Stimulated activated naive CD8-positive, alpha-beta T cell treated with anti-CD3 and anti-CD28 coated beads, Interleukin-15, Interleukin-2, amounts not matched to agents 100 U/mL and 50 U/mL, for 24 hours (primary cell): ENCODE measurements at places on chromosomes 1 and 21.

DNA sequence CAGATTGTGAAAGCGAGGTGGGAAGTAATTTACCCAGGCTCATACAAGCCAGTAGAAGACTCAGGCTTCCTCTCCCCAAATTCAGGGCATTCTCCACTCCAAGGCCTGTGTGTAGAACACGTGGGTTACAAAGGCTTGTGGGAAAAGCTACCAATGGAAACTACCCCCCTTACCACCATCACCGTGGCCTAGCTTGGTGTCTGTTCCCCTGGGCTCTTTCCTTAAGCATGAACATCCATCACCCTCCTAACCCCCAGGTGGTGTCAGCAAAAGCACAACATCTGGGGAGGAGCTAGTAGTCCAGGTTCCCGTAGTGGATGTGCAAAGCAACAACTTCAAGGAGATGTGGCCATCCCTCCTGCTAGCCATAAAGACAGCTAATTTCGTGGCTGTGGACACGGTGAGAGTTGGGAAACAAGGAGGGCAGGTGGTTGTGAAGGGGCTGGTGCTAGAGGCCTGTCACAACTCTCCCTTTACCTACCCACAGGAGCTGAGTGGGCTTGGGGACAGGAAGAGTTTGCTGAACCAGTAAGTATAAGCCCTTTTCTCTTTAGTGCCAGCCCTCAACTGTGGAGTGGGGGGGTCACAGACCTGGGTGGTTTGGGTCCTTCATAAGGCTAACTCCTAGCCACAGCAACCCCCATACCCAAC is 701 bp upstream of the MUTYH start:
- DNase-seq = peak; percentile 31

- no peak for DNase-seq
Observed at GRCh38 chr1:95245029-95245428, 11.0 kb downstream of the RWDD3 start.

DNA sequence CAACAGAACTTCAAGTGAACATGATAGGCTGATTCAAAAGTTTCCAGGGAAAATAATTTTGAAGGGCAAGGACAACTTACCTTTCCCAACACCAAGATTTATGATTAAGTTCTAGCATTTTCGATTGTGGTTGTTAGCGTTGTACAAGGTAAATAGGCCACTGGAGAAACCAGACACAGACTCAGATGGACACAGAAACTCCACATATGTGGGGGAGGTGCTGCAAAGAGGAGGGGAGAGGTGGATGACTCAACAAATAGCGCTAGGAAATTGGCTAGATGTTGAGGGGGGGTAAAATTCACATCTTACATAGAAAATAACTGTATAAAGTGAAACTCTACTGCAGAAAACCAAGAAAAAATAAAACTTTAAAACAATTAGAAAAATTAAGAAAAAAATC is 564.4 kb downstream of the MATN1 start:
- no peak for DNase-seq

DNA sequence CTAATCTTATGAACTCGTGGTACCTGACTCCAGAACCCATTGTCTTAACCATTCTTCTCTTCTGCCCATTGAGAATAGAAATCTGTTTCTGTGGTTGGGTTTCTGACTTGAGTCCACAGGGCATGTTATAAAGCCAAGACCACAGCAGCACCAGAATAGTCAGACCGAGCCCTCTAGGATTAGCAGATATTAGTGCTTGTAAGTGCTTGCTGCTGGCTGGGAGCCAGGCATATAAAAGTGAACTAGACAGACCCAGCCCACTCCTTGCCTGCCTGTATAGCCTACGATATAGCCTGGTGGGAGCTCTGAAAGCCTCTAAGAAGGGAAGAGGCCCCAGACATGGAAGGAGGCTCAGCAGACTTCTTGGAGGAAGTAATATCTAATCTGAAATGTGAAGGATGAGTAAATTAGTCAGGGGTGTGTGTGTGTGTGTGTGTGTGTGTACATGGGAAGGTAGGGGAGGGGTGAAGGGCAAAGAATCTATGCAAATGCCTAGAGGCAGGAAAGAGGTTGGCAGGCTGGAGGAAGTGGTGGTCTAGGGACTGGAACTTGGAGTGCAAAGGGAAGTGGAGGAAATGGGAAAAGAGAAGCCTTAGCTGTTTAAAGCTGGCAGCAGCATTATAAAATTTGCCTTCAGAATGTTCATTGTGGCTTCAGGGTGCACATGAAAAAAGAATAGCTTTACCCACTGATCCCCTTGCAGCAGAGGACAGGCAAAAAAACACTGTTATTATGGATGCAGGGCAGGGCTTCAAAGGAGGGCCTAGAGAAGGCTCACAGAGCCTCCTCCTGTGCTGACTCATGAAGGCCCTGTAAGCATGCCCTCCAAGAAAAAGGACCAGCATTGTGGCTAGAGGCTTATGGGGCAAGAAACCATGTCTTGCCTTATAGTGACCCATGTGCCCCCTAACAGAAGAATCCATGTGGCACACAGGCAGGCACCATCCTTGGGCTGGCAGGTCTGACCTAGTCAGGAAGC is 169.2 kb downstream of the LMX1A start:
- DNase-seq = no peak

GRCh38 chr1:159868766-159869165 is 6.3 kb upstream of the VSIG8 start:
- no peak for DNase-seq

GRCh38 chr1:232207073-232207866 is 422.7 kb downstream of the SIPA1L2 start:
- DNase-seq = no peak

DNA sequence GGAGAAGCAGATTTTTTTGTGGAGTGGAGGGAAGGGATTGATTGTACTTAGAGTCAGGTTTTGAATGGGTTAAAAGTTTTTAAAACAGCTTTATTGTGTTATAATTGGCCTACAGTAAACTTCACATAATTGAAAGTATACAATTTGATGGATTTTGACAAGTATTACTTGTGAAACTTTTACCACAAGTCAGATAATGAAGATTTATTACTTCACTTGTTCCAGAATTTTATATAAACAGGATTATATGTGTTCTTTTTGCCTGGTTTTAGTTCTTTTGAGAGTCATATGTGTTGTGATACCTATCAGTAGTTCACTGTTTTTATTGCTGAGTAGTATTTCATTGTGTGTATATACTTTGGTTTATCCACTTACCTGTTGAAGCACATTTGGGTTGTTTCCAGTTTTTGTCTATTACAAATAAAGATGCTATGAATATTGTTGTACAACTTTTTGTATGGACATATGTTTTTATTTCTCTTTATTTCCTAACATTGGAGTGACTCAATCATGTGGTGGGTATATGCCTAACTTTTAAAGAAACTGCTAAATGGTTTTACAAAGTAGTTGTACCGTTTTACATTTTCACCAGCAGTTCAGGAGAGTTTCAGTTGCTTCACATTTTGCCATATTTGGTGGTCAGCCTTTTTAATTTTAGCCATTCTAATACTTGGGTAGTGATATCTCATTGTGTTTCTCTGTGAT is 71.0 kb downstream of the DYRK1A start:
- DNase-seq = no peak

DNA sequence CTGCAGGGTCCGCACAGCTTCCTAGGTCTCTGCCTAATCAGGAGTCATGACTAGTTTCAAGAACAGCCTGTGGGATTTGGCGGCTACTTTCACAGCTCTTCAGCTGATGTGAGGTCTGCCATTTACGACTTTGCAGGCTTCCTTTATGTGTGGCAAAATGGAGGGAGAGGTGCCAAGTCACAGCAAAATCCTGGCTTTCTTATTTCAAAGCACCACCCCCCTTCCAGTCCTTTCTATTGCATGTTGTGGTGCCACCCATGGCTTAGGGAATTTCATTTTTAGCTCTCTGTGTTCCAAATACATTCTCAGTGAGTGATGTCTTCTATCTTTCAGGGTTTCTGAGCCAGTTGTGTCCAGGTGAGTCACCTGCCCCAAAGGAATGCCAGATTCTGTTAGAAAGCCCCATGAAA is 75.1 kb upstream of the WLS start:
- DNase-seq = no peak

DNA sequence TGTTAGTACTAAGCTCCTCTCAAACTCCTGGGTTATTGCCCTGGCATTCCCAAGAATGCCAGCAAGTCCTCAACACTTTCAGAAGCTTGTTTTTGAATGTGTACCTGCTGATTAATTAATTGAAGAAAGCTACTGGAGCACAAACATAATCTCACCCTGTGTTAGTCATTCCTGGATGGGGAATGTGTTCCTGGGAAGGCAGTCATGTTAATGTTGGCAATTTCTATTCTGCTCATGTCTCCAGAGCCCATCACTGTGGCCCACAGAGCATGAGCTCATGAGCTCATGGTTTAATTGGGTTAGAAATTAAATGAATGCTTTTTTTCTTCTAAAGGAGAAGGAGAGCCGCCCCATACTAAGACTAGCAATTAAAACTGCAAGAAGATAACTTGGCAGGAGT is 31.9 kb upstream of the KCNA3 start:
- no peak for DNase-seq

- DNase-seq = no peak
Observed at GRCh38 chr1:36711480-36711879, 228.8 kb upstream of the CSF3R start.

DNA sequence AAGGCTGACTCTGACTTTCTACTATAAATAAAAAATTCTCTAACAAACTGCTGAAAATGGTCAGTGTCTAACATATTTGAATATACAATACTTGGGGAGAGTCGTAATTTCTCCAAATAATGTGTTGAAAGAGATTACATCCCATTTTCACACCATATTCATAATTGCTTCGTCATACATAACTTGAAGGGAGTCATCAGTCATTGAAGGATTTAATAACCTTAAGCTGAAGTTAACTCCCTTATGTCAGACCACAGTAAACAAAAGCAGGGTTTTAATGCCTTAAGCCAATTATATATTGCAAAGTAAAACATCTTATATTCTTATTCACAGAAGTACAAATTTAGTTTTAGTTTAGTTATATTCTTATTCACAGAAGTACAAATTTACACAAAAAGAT is 129.9 kb downstream of the RERE start:
- no peak for DNase-seq

GRCh38 chr1:101444381-101444780 is 207.6 kb downstream of the S1PR1 start:
- no peak for DNase-seq

DNA sequence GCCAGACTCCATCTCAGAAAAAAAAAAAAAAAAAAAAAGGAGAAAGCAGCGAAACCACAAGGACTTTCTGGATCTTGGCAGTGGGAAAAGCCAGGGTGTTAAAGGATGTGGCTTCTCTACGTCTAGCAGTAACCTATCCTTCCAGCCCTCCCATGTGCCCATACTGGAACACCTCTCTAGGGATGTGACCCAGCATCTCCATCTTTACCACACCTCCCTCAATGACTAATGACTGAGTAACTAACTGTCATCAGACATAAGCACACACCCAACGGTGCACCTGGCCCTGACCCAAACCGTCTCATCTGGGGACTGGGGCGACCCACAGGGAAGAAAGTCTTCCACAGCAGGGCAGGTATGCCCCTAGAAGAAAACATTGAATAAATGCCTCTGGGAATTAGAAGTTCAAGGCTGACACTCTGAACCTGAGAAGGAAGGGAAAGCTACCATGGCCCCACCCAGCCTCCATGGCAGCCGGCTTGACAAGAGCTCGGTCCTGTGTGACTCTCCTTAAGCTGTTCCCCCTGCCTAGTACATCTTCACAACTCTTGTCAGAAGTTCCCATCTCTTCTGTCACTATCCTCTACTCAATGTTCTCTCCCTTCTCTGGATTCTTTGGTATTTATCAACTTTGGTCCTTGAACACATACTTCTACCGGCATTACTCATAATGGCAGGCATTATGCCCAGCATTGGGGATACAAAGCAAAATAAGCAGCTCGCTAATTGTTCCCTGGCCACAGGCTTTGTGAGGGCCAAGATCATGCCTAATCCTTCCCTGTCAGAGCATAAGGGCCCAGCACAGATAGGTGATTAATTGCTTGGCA is 14.8 kb upstream of the PAQR6 start:
- no peak for DNase-seq

- peak; percentile 21 for DNase-seq
Observed at GRCh38 chr1:58047265-58047858, 499.2 kb downstream of the OMA1 start.

DNA sequence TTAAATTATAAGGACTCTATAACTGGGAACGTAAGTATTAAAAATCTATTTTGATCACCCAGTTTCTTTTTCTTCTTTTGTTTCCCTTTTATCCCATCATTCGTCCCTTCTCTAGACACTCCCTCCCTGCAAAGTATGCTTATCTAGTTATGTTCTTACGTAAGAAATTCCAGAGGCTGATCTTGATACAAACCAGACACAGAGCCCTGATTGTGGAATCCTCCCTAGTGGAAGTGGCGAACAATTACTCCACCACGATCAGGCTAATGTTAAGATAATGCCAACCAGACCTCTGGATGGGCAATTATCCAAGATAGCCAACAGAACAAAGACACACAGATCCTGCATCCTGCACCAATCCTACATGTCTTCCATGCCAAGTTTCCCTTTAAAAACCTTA is 1557.4 kb downstream of the PLA2G4A start:
- DNase-seq = no peak

DNA sequence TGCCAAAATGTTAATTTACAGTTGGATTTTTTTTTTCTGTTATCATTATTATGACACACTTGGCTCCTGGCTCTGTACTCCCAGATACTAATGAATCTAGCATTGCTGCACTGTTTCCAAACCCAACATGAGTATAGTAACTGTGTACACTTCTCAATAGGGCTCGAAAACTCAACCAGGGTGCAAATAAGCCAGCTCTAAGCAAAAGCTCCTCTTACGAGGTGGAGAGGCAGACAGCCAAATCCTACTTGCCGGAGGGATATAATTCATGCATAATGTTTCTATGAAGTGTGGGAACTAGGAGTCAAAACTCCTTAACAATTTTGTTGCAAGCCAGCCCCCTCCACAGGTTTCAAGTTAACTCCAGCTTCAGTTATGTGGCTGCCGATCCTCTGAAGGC is 510.4 kb upstream of the ZP4 start:
- no peak for DNase-seq

DNA sequence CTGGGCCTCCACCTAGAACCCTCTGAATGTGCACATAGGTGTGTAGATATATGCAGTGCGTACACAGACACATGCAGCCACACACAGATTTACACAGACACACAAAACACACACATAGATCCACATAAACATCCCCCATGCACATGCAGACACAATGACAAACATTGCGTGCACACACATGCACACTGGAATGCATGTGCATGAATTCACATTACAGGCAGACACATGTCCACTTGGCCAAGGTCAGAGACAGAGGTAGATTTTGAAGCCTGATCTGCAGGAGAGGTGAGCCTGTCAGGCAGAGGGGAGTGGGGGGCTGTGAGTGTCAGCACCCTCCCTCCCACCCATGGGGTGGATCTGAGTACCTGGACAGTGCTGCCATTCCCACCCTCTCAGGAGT is 338.5 kb downstream of the PTPRU start:
- no peak for DNase-seq

DNA sequence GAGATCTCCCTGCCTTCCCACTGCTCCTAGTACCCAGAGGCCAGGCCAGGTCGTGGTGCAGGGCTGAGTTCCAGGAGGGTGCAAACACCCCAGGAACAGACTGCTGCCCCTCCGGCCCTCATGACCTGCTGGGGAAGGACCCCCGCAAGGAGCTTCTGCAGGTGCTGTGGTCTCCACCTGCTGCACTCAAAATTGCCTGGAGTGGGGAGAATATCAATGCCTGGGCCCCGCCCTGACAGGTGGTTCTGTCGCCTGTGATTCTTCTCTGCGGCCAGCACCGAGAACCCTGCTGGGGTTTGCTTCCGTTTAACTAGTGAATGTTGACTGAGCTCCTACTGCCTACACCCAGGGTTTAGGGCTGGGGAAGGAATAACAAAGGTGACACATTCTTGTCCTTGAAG is 2.1 kb upstream of the TFF3 start:
- no peak for DNase-seq

GRCh38 chr1:152741656-152742055 is 16.2 kb upstream of the KPRP start:
- no peak for DNase-seq

GRCh38 chr1:156417401-156418020 is 48.5 kb downstream of the RHBG start:
- no peak for DNase-seq
